Upper lobe of left lung (tissue), 6 donors: ENCODE measurements at places on chromosomes 16 and 17. TPM values are rescaled to one million over a fixed set of nuclear protein-coding genes. Genes with fewer than 3 reads are reported as not detected.

Gene CD7
- total RNA-seq, result 7.9 TPM

Gene FBF1
- 12.5 TPM for total RNA-seq

Gene VAT1L
- total RNA-seq, result 0.37 TPM

Gene HSPB9
- not detected for total RNA-seq

Gene ABCA6
- 17.6 TPM for total RNA-seq

- DNase-seq, result no peak
- H3K27me3 ChIP-seq, result no peaks in the 10 kb centered on the region
These were observed 2.4 kb downstream of the ANKRD13B start for GRCh38 chr17:29595107-29595942.

GRCh38 chr17:65292430-65292829, 155.3 kb downstream of the RGS9 start:
- H3K27ac ChIP-seq, result no peak overlapping the region
- DNase-seq, result no peak
- H3K4me3 ChIP-seq, result no peak overlapping the region
- no peaks in the 10 kb centered on the region for H3K36me3 ChIP-seq
- H3K4me1 ChIP-seq, result peaks cover 23% of the 10 kb centered on the region

DNA sequence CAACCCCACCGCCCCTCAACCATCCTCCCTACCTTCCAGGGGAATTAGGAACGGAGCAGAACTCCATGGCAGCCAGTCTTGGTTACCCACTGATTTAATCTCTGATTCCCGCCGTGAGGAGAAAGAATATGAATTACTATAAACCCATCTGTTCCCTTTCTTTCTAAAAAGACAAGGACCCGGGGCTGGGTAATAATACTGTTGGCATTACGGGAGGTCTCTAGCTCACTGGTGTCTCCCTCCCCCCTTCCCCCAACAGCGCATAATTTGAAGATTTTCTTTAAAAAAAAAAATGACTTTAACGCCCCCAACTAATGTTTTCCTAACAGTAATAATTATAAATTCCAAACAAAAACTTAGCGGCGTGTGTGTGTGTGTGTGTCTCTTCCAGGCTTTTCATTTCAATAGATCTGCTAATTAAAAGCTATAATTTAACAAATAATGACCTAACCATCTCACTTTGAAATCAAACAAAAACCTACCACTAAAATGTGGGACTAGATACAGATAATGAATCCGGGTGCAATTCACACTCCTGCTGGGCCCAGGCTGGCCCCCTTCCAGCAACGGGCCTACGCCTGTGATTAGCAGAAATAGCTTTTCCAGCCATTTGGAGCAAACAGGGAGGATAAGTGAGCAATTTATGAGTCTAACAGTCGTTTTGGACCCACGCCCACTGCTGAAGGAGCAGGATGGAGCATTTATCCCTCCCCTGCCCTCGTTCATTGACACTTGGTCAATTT, 18.2 kb upstream of the BHLHA9 start:
- no peaks in the 10 kb centered on the region for H3K27me3 ChIP-seq
- DNase-seq, result no peak
- H3K4me1 ChIP-seq, result peaks cover 15% of the 10 kb centered on the region
- H3K36me3 ChIP-seq, result no peaks in the 10 kb centered on the region
- H3K4me3 ChIP-seq, result no peak overlapping the region
- H3K27ac ChIP-seq, result no peak overlapping the region

DNA sequence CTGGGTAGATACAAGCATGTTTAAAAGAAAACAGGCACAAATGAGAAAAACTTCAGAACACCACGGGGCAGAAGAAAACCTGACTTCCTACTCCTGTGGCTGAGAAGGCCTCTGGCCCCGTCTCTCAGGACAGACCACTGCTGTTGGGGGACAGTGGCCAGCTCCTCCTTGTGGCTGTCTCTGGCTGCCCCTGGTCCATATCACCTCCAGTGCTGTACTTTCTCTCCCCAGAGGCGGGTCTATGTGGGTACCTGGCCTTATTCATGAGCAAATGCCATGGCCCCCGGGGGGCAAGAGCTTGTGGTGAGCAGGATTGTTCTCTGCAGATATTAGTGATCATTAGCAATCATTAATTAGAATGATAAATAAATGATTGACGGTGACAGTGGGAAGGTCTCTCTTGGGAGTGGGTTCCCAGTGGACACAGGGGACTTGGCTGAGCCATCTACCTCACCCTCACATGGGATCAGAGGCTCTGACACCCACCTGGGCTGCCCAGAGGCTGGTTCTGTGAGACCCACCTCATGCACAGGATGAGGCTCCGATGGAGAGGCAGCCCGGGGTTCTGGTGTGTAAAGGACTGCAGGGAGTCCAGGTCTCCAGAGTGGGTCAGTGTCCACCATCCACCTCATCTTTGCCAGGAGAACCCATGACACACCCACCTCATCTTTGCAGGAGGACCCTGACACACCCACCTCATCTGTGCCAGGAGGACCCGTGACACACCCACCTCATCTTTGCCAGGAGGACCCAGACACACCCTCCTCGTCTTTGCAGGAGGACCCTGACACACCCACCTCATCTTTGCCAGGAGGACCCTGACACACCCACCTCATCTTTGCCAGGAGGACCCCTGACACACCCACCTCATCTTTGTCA, 30.6 kb upstream of the CBFA2T3 start:
- no peaks in the 10 kb centered on the region for H3K27me3 ChIP-seq
- no peaks in the 10 kb centered on the region for H3K36me3 ChIP-seq
- no peak for DNase-seq
- H3K4me1 ChIP-seq, result no peaks in the 10 kb centered on the region

DNA sequence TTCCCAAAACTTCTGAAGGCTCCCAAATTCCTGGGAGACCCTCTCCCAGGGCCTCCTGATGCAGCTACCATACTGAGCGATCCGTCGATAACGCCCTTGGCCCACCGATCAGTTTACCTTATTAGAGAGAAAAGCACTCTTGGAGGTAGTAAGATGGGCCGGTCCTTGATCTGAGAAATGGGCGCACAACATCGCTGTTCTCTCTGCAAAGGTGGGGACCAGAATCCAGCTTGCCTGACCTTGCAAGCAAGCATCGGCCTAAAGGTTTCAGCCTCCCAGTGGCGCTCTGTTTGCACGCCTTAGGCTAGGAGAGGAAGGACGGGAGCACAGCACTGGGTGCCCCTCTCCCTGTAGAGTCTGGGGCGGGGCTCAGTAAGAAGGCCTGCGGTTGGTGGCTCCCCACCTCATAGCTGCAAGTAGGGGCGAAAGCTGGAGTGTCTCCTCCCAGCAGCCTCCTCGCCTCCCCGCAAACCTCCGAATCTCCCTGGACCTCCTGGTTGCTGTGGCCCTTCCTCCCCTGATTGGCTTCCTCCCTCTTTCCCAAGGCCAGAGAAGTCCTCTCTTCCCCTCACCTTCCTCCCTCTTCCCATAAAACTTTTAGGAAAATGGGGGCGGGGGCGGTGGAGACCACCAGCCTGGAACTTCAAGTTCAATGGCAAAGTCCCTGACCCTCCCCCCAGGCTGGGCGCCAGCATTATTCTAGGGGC, at the start of gene PRAC1:
Gene PRAC1, minus strand, starts transcription at position 318 of the 707 bp plus-strand sequence. Its CDS starts 126 bp downstream, at position 192.
- no peaks in the 10 kb centered on the region for H3K36me3 ChIP-seq
- no peak for DNase-seq
- H3K27ac ChIP-seq, result no peak within 1 kb of the TSS

- DNase-seq, result no peak
- no peaks in the 10 kb centered on the region for H3K27me3 ChIP-seq
- H3K36me3 ChIP-seq, result no peaks in the 10 kb centered on the region
- no peak overlapping the region for H3K27ac ChIP-seq
These were observed 66.1 kb downstream of the C16orf78 start for GRCh38 chr16:49439676-49440075.

DNA sequence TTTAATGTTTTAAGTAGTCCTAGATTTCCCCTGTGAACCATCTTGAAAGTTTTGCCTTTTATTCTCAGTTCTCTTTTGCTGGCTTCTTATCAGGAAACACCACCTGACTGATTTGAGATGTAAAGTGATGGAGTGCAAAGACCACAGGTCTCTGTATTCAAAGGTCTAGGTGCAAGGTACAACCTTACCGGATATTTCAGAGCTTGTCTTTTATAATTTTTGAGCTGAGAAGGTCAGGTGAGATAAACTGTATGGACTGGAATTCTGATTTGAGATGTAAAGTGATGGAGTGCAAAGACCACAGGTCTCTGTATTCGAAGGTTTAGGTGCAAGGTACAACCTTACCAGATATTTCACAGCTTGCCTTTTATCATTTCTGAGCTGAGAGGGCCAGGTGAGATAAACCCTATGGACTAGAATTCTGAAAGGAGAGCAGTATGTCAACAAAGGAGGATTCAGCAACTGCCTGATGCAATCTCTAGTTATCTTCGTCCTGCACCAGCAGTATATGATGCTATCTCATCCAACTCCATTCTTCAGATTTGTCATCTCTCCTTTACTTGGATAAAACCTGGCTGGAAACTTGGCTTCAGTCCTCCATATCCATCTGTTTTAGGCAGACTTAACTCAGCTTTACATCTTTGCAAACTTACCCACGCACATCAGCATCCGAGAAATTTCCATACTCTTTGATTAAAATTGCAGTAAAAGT, 64.3 kb downstream of the CENPV start:
- peak overlapping the region; percentile 88 for H3K27ac ChIP-seq
- no peak overlapping the region for H3K4me3 ChIP-seq
- no peak for DNase-seq
- H3K27me3 ChIP-seq, result no peaks in the 10 kb centered on the region

GRCh38 chr17:77874303-77875050, 84.0 kb upstream of the TNRC6C start:
- no peaks in the 10 kb centered on the region for H3K4me1 ChIP-seq
- no peaks in the 10 kb centered on the region for H3K27me3 ChIP-seq
- DNase-seq, result no peak
- no peak overlapping the region for H3K27ac ChIP-seq
- no peaks in the 10 kb centered on the region for H3K36me3 ChIP-seq
- H3K4me3 ChIP-seq, result no peak overlapping the region

DNA sequence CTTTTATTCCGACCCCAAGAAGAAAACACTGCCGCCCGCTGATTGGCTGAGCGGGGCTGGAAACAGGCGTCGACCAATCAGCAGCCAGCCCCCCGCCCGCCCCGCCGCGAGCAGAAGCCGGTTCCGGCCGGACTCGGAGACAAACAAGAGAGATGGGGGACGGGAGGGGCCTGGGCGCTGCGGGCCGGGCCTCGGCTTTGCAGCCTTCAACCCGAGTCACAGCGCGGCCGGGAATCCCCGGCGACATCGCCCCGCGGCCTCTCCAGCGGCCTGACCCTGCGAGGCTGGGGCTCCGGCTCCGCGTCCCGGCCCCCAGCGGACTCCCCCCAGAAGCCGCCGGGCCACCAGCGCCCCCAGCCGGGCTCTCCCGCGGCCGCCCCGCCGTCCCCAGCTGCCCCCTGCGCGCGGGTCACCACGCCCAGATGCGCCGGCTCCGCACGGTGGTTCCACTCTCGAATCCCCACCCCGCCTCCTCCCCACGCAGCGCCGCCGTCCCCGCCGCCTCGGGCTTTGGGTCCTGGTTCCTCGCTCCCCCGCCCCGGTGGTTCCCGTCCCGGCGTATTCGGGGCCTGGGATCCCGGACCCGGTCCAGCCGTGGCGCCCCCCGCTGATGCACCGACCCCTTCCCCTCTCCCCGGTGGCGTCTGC, 346 bp upstream of the SLC43A2 start:
- peak; percentile 96 for DNase-seq
- peaks cover 48% of the 10 kb centered on the region for H3K4me1 ChIP-seq

GRCh38 chr17:57484826-57485565, 228.7 kb downstream of the MSI2 start:
- peaks cover 11% of the 10 kb centered on the region for H3K4me1 ChIP-seq
- H3K27me3 ChIP-seq, result no peaks in the 10 kb centered on the region
- H3K27ac ChIP-seq, result no peak overlapping the region

GRCh38 chr17:73304971-73305812, 6.6 kb downstream of the CDC42EP4 start:
- H3K27me3 ChIP-seq, result no peaks in the 10 kb centered on the region
- H3K4me1 ChIP-seq, result peaks cover 66% of the 10 kb centered on the region
- H3K27ac ChIP-seq, result peak overlapping the region; percentile 97
- peak overlapping the region; percentile 34 for H3K4me3 ChIP-seq
- DNase-seq, result peak; percentile 75

DNA sequence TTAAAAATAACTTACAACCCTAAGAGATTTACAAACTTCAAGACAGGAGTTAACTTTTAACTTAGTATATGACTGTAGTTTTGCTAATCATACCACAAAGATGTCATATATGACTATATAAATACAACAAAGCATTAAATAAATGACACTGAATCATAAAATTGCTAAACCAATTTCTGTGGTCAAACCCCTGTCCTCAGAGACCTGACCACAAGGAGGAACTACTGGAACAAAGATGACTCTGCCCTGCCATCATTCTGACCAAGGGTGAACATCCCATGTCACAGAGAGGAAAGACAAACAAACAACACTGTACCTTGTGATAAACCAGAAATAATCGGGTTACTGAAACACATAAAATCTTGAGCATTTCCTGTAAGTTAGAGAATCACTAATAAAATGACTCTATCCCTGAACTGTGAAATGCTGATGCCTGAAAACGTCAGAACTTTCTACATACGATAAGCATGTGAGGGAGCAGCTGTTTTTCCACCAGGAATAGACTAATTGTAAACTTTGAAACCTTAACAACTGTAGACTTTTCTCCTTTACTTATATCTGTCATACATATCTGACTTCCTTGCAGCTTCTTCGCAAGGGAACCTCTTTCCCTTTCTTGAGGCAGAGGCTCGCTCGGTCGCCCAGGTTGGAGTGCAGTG, 47.9 kb downstream of the WDR59 start:
- no peaks in the 10 kb centered on the region for H3K4me1 ChIP-seq
- H3K4me3 ChIP-seq, result no peak overlapping the region
- no peak overlapping the region for H3K27ac ChIP-seq
- no peaks in the 10 kb centered on the region for H3K27me3 ChIP-seq
- peaks cover 35% of the 10 kb centered on the region for H3K36me3 ChIP-seq

DNA sequence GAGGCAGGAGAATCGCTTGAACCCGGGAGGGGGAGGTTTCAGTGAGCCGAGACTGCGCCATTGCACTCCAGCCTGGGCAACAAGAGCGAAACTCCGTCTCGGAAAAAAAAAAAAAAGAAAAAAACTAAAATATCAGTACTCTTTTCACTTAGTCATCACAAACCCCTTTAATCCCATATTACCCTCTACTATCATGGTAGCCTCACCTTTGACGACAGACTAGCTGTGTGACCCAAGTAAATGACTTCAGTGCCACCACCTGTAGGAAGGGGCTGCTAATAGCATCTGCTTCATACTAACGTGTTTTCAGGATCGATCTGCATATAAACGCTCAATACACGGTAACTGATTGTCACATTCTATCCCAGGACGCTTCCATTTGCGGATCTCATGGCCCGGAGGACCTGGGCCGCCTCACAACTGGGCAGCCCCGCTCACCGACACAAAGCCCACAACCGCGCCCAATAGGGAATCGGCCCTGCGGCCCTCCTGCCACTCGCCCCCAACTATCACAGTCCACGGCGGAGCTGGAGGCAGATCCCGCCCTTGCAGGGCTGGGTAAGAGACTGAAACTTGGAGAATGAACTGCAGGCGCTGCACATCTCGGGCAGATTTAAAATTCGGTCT, 1.1 kb upstream of the ZNF263 start:
- no peak for DNase-seq
- H3K27ac ChIP-seq, result peak overlapping the region; percentile 99
- peaks cover 4% of the 10 kb centered on the region for H3K36me3 ChIP-seq
- H3K4me3 ChIP-seq, result peak overlapping the region; percentile 69
- no peaks in the 10 kb centered on the region for H3K27me3 ChIP-seq
